ENCODE measurements at places on chromosomes 3 and 15.
A peak's percentile ranks its signal among the peaks of the same experiment; 100 is the strongest.

DNA sequence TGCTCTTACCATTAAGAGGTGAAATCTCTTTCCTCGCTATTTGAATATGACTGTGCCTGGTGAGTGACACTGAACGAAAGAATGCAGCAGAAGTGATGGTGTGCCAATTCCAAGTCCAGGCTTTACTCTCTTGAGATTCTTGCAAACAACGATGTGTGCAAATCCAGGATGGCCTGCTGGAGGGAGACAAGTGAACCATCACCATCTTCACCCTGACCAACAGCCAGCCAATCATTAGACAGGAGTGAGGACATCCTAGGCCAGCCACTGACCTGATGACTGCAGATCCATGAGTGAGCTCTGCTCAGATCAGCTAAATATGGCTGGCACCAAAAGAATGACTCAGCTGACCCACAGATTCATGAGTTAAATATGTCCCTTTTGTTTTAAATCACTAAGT lies 878.0 kb downstream of the PDCD6IP start:
- no peak for DNase-seq

DNA sequence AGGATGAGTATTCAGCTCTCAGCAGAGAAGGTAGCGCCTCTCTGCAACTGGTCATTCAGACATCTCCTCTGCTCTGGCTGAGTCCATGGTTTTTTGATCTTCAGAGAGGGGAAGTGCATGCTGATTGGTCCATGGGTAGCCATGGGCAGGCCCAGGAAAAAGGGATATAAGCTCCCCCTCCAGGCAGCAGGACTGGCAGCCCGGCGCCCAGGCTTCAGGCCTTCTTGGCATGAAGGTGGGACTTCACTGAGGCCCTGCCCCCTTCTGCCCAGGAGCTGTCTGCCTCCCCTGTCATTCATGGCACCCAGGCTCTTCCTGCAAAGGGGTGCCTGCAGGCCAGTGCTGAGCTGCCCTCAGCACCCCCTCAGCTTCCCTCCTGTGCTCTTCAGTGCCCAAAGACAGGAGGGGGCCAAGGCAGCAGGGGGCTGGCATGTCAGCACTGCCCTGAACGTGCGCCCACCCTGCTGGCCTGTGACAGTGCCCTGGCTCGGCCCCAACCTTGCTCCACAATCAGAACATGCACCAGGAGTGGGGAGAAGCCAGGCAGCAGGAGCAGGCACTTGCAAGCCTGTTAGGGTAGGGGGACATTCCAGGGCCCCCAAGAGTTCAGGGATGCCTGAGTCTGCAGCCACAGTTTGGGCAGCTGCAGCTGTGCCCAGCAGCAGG lies 13.8 kb upstream of the NR1I2 start:
- no peak for DNase-seq

DNA sequence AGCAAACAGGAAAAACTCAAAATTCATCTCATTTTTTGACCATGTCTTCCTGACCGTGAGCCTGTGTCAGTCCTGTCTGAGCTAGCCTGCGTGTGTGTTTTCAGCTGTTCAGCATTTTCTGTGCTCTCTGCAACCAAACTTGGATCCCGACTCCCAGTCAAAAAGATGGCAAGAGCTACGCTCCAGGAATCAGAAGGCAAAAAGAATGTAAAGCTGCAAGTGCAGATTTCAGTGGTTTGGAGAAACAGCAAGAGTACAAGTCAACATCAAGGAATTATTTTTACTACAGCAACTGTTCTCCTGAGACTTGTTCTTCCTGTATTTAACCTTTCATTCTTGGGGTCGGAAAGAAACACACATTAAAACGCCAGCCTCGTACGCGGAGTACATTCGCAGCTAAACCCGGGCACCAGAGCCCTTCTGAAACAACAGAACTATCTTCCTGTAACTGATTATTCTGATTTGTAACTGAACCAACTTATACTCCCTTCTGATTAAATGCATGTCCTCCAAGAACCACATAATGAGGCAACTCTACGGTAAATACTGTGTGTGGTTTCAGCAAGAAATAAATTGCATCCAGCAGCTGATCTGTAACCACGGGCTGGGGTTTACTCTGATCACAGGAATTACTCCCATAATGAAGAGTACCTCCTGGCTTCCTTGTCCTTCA lies 107.4 kb downstream of the LRIG1 start:
- no peak for DNase-seq

- no peak for DNase-seq
Observed at GRCh38 chr3:186099178-186099577, 9.7 kb downstream of the ETV5 start.

GRCh38 chr3:170352936-170353335 lies 4.6 kb upstream of the SKIL start:
- DNase-seq = no peak

DNA sequence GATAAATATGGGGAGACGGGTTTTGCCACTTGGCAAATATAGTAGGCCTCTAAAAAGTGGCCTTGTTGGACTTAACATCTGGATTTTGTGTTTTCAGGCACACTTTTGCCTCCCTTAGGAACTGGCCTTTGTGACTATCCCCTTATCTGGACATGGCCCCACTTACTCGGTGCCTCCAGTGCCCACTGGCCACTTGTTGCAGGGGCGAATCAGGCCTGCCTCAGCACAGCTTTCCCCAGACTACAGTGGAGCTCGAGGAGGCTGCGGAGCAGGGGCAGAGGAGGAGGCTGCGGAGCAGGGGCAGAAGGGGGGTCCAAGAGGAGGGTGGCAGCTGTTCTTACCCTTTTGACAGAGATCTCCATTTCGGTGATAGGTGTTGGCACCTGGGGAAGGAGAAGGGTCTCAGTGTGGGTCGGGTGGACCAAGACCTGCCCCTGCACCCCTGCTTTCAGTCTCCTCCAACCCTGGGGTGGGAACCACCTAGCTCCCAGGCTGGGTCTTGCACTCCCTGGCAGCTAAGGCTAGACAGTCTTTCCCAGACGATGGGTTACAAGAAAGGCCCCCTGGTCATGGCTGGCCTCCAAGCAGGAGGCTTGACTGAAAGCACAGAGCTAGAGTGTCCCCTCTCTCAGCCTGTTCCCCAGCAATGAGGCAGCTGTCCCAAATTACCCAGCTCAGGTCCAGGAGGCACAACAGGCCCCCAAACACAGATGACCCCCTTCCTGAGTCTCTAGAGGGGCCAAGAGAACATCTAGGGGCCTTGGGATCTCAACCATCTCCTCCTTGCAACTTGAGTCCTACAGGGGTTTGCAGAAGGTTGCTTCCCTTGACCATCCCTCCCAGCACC lies 6.1 kb downstream of the SEMA3G start:
- DNase-seq = no peak

GRCh38 chr3:5294356-5294755 lies 106.8 kb downstream of the EDEM1 start:
- DNase-seq = no peak

DNA sequence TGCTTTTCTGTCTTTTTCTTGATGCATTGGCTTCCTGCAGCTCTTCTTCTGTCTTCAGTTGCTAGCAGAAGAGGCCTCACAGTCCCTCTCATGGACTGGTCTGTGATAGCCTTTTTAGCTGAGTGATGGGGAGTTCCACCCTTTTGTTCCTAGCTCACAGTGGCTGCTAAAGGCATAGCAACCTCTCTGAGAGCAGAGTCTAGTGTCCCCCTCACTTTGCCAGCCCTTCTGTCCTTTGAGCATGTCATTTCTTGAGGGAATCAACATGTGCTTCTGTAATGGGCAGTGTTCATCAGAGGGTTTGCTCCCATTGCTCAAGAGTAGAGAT lies 44.4 kb downstream of the GAP43 start:
- no peak for DNase-seq

GRCh38 chr3:136957751-136958288 lies at the start of gene IL20RB:
TSS of gene IL20RB (plus strand) at chr3:136957983. CDS start at chr3:136958114, 131 bp downstream.
- no peak for DNase-seq

DNA sequence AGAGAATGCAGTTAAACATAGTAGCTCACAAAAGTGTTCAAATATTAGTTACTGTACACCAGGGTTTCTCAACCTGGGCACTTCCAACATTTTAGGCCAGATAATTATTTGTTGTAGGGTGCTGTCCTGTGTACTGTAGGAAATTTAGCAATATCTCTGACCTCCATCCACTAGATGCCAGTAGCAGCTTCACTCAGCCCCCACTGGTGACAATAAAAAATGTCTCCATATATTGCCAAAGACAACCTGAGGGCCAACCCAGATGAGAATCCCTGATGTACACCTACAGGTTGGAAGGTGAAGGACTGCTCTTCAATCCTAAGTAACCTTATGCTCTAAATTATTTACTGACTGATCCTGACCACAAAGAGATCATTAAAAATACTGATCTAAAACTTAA lies 32.5 kb downstream of the DCUN1D1 start:
- no peak for DNase-seq

DNA sequence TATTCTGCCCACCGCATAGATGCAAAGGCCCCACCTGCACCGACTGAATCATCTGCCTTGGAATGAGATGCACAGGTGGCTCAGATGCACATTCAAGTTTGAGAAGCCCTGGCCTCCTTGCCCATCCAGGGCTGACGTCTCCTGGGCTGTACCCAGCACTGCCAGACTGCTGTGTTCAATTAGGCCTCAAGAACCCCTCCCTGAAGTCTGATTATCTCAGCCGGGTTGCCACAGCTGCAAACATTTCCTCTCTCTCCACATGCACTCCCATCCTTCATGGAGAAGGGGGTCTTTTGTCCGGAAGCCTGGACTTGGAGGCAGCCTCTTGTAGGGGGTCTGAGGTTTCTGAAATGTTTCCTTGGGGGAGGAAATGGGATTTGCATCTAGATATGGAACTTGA lies 459.4 kb upstream of the PROK2 start:
- DNase-seq = no peak

DNA sequence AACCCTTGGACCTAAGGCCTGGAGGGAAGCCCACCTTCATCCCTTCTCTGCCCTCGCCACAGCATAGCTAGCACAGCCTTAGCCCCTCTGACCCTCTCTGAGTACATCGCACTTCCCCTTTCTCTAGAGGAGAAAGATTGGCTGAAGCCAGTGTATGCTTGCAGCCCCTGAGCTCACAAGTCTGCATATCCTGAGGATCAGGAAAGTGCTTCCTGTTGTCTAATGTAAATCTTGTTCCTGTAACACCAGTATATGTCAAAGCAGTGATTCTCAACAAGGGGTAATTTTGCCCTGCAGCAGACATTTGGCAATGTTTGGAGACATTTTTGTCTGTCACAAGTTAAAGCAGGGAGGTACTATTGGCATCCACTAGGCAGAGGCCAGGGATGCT lies 2.2 kb upstream of the PRKCD start:
- DNase-seq = no peak

- DNase-seq = no peak
Observed at GRCh38 chr3:5186858-5187155, 700 bp upstream of the EDEM1 start.

GRCh38 chr3:127572186-127572585 lies 18.3 kb downstream of the TPRA1 start:
- DNase-seq = no peak

GRCh38 chr3:36733723-36734122 lies 30.6 kb downstream of the DCLK3 start:
- DNase-seq = no peak

- peak; percentile 18 for DNase-seq
Observed at GRCh38 chr15:23035964-23036566, 3.3 kb downstream of the TUBGCP5 start.

DNA sequence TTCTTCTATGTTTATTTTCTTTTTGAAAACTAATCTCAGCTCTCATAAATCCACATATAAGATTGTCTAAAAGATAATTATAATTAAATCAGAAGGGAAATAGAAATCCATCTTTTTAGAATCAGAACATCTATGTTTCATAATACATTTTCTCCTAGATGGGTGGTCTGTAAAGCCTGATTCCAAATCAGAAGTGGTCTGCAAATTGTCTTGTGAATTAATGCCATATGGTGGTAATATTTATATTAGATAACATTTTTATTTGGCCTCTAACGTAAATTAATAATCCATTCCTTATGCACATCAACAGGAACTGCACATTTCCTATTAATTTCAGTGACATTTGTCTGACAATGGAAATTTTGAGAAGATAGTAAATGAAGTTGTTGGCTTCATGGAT lies 52.8 kb upstream of the TBC1D5 start:
- no peak for DNase-seq

GRCh38 chr3:30332196-30333021 lies 274.0 kb upstream of the TGFBR2 start:
- DNase-seq = no peak

- no peak for DNase-seq
Observed at GRCh38 chr3:34106879-34107278, 308.4 kb downstream of the PDCD6IP start.

- no peak for DNase-seq
Observed at GRCh38 chr3:51777985-51778384, 1.1 kb downstream of the IQCF6 start.

DNA sequence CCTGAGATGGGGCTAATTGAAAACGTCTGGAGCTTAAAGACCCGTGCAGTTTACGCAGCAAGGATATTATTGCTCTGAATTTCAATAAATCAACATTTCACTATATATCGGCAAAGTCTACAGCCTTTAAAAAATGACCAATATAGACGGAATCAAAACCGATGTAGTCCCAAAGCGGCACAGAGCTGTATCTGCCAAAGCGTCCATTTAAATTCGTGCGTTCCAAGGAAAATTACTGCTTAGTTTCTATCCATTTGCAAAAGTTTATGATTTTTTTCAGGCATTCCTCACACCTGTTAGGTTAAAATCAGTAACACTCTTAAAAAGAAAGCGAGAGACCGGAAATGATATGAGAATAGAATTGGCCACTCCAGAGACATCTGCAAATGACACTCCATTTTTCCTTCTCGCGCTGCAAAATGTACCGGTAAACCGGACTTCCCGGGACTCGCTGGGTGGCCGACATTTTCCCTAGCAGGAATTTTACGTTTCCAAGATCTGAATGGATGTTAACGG lies 777 bp upstream of the EIF4A2 start:
- DNase-seq = no peak

DNA sequence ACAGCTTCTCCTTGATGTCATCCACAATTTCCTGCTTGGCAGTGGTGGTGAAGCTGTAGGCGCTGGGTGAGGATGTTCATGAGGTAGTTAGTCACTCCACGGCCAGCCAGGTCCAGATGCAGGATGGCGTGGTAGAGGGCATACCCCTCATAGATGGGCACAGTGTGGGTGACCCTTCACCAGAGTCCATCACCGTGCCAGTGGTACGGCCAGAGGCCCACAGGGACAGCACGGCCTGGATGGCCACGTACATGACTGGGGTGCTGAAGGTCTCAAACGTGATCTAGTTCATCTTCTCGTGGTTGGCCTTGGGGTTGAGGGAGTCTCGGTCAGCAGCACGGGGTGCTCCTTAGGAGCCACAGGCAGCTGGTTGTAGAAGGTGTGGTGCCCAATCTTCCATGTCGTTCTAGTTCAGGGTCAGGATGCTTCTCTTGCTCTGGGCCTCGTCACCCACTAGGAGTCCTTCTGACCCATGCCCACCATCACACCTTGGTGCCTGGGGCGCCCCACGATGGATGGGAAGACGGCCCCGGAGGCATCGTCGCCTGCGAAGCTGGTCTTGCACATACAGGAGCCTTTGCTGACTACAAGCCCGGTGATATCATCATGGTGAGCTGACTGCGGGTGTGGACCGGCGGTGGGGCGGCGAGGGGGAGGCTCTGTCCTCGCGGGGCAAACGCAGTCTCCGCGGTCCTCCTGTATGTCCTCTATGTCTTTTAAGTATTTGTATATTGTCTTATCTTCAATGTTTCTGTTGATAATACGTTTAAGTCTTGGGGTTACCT lies 1119.0 kb downstream of the NAALADL2 start:
- DNase-seq = no peak

- DNase-seq = peak; percentile 25
Observed at GRCh38 chr15:78035321-78035751, 42.2 kb downstream of the TBC1D2B start.
